ENCODE measurements at places on chromosomes 12 and 14. TPM values are rescaled to one million over a fixed set of nuclear protein-coding genes. Genes with fewer than 3 reads are reported as not detected.

RHOJ gene
- total RNA-seq, result 16.2 TPM

SLC5A8 gene
- total RNA-seq, result 3.1 TPM

- no peak for DNase-seq
Observed at GRCh38 chr14:51081209-51081608, 13.7 kb downstream of the TRIM9 start.

- DNase-seq, result no peak
Observed at GRCh38 chr12:128966203-128966810, 113.0 kb downstream of the GLT1D1 start.

MORN3 gene
- 1.6 TPM for total RNA-seq

GRCh38 chr14:53925201-53925766, 31.3 kb downstream of the BMP4 start:
- DNase-seq, result no peak

DNA sequence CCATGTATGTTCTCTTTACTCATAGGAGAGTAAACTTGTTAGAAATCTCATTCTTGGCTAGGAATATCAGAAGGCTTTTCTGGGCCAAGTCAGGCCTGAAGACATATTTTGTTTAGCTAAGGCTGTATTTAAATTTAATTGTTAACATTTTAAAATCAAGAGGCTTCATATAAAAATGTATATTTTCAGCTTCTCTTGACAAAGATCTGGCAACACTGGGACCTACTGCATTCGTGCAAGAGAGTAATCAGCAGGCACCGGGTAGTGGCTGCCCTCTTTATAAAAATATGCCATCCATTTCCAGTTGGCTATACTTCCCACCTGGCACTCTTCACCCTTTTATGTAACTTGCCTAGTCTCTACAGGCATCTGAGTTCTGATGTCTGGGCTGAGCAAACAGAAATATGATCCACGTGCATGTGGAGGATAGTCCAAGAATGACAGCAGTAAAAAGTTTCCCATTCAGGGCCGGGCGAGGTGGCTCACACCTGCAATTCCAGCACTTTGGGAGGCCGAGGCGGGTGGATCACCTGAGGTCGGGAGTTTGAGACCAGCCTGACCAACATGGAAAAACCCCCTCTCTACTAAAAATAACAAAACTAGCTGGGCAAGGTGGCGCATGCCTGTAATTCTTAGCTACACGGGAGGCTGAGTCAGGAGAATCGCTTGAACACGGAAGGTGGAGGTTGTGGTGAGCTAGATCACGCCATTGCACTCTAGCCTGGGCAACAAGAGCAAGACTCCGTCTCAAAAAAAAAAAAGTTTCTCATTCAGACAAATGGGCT, 2.0 kb upstream of the SOS2 start:
- peak; percentile 37 for DNase-seq
